HFFc6 (cell line): ENCODE measurements at places on chromosomes 12 and 14. TPM values are rescaled to one million over a fixed set of nuclear protein-coding genes. Genes with fewer than 3 reads are reported as not detected.

GRCh38 chr12:124551268-124552144 lies 15.9 kb downstream of the NCOR2 start:
- no peak for DNase-seq

- DNase-seq, result no peak
Observed at GRCh38 chr12:106684497-106684896, 90.0 kb upstream of the RIC8B start.

- DNase-seq, result no peak
Observed at GRCh38 chr14:59634617-59635016, 58.0 kb upstream of the CCDC175 start.

- DNase-seq, result no peak
Observed at GRCh38 chr14:91911474-91912032, 35.9 kb downstream of the FBLN5 start.

KLRC1 gene
- not detected in 2 replicates for total RNA-seq

GRCh38 chr12:24750263-24750662 lies 198.6 kb downstream of the BCAT1 start:
- DNase-seq, result no peak

GRCh38 chr12:6534945-6535696 lies 804 bp downstream of the GAPDH start:
- DNase-seq, result peak; percentile 74

STXBP6 gene
- 15.6 to 19.5 TPM (median 18.2 TPM) in 3 replicates for total RNA-seq

ZNF641 gene
- 4.1 to 5.7 TPM (median 4.5 TPM) in 3 replicates for total RNA-seq

DNA sequence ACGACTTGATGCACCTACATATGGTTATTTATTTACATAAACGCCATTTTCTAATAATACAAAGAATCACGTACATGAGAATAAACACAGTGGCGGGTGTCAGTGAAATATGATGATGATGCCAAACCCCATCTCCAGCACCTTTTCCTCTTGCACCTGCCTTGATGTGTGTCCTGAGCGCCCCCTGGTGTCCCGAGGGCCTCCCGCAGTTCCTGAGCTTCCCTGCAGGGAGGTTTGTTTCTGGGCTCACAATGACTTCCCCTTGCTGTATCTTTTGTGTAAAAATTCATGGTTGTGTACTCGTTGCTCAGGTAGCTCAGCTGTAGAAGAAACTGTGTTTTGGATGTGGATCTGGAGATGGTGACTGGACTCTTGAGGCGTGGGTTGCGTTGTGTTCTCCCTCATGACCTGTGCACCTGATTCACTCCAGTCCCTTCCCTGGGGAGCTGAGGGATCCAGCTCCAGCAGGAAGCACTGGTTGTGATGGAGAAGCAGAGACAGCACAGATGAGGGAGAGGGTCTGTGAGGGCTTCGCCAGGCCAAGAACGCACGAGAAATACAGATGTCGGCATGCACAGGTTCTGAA lies 1037.8 kb downstream of the TMEM121 start:
- DNase-seq, result no peak

STAC3 gene
- total RNA-seq, result 0.77 to 1.1 TPM (median 0.94 TPM) in 3 replicates

SRRM4 gene
- total RNA-seq, result not detected in 3 replicates

SPTB gene
- total RNA-seq, result 0.78 to 0.92 TPM (median 0.79 TPM) in 3 replicates

- no peak for DNase-seq
Observed at GRCh38 chr12:89339526-89339925, 12.8 kb downstream of the DUSP6 start.

RPL10L gene
- not detected in 3 replicates for total RNA-seq

NINJ2 gene
- not detected in 3 replicates for total RNA-seq

GRCh38 chr12:51847643-51848325 lies 734 bp downstream of the FIGNL2 start:
- no peak for DNase-seq

GLI1 gene
- total RNA-seq, result 2.4 to 4.7 TPM (median 2.8 TPM) in 3 replicates

GRCh38 chr12:45468751-45469615 lies 253.1 kb downstream of the ANO6 start:
- DNase-seq, result no peak

DNA sequence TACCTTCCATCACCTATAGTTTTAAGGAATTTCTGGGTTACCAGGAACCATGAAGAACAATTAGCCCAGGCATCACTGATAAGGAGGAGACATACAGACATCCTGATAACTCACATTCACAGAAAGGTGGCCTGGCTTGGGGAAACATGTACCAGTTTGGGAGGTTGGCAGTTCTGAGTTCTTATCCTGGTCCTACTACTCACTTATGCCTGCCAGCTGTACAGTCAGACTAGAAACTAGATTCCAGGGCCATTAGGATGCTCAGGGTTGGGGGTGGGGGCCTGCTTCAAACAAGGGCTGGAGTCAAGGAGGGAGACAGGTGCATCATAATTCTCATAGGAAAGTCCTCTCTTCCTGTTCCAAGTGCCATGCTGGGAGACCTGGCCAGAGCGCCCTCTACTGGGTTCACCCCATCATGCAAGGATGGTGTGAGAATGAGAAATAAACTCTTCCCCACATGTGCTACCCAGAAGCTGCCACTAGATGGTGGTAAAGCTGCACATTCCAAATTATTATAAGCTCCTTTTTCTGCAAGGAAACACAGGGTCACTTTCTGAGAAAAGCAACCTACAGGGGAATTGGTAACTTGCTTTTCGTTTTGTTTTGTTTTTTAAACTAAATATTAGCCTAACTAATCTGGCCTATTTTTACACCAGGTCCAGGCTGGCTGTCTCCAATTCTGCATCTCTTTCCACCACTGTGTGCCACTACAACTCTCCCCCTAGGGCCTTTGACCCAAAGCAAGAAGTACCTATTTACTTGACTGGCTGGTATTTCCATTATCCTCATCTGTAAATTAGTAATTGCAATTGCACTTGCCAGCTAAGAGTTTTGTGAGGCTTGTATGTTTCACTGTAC lies 14.5 kb downstream of the OAS2 start:
- peak; percentile 59 for DNase-seq

DNA sequence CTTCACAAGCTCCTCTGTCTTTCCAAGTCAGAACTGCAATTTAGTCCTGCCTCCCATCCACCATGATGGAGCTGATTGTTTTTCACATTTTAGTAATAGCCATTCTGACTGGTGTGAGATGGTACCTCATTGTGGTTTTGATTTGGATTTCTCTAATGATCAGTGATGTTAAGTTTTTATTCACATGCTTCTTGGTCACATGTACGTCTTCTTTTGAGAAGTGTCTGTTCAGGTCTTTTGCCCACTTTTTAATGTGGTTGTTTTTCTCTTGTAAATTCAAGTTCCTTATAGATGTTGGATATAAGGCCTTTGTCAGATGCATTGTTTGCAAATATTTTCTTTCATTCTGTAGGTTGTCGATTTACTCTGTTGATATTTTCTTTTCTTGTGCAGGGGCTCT lies 4.1 kb upstream of the TAS2R14 start:
- DNase-seq, result no peak

SLC17A8 gene
- total RNA-seq, result not detected in 3 replicates

DNA sequence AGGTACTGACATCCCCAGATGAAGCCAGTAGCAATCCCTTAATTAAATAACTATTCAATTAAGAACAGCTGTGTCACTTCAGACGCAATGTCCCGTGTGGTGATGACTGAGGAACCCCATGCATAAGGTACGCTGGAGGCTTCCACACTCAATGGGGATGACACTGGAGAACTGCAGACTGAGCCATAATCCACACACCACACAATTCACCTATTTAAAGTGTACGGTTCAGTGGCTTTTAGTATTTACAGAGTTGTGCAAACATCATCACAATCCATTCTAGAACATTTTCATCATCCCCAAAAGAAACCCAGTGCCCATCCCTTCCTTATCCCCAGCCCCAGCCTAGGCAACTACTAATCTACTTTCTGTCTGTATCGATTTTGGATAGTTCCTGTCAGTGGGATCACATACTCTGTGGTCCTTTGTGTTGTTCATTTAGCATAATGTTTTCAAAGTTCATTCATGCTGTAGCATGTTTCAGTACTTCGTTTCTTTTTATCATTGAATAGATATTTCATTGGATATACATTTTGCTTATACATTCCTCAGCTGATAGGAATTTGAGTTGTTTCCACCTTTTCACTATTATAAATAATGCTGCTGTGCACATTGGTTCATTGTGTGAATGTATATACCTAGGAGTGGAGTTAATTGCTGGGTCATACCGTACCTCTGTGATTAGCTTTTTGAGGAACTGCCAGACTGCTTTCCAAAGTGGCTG lies 61.1 kb downstream of the NINJ2 start:
- DNase-seq, result no peak

- DNase-seq, result peak; percentile 40
Observed at GRCh38 chr14:22379727-22380126, 209.3 kb downstream of the DAD1 start.

MSI1 gene
- total RNA-seq, result not detected in 3 replicates

ACVRL1 gene
- total RNA-seq, result 6.5 to 11.4 TPM (median 6.6 TPM) in 3 replicates

DCN gene
- 23.9 to 58.8 TPM (median 25.9 TPM) in 3 replicates for total RNA-seq

DNA sequence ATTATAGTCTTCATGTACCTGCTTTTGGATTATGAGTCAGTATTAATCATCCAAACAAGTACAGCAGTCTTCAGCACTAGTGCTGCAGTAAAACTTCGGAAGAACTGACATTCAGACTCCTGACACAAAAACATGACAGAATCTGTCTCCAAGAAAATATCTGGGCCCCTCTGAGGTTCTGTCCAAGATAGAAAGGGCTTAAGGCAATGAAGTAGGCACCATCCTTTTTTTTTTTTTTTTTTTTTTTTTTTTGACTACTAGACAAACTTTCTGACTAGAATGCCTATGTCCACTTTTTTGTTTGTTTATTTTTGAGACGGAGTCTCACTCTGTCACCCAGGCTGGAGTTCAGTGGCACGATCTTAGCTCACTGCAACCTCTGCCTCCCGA lies 112.5 kb downstream of the MED13L start:
- DNase-seq, result peak; percentile 42

DNA sequence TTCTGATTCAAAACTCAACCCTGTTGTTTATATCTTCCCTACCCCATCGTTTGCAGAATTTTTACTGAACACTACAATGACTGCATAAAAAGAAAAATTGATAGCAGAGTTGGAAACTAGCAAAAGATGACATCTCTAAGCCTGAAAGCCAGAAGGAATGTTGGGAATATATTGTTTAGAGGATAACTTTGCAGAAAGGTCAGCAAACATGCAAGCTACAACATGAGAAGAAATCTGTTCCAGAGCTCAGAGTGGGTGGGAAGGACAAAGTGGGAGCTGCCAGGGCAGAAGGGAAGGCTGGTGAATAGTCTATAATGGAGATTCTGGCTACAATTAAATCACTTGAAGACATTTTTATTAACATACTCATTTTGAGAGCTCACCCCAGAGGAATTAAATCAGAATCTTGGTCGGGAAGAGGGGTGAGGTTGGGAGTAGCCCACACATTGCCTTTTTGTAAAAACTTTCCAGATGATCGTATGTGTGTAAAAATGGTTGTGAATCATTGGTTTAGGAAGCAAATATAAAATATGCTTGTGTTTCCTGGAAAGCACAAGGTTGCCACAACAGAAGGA lies 574.8 kb downstream of the FLRT2 start:
- DNase-seq, result no peak

GRCh38 chr12:9673404-9674225 lies 4.1 kb downstream of the CLEC2D start:
- peak; percentile 75 for DNase-seq

DNA sequence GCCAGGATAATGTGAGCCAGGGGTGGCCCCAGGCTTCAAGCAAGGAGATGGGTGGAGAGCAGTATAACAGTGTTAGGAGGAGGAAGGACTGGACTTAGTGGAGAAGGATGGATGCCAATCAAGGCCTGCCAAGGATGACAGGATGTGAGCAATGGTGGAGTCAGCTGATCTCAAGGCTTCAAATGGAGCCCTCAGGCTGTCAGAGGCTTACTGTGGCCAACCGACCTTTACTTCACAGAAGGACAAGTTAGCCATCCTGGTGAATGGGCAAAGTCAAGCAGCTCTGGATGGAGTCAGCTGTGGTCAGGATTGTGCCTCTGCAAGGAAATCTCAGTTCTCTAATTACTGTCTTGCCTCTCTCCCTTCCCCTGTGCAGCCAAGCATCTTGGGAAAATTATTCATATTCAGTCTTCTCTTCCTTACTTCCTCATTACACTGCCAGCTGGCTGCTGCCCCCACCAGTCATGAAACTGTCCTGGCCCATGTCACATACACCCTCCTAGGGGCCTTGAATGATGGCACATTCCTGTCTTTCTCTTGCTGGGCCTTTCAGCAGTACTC lies 7.6 kb upstream of the STAT6 start:
- peak; percentile 67 for DNase-seq

KIF26A gene
- 0.06 TPM in 1 of 3 replicates, not detected in the others for total RNA-seq
